ENCODE measurements at places on chromosomes 12 and 14. TPM values are rescaled to one million over a fixed set of nuclear protein-coding genes. Genes with fewer than 3 reads are reported as not detected.

GRCh38 chr14:37369425-37369824 lies 171.7 kb downstream of the MIPOL1 start:
- DNase-seq: no peak

DNA sequence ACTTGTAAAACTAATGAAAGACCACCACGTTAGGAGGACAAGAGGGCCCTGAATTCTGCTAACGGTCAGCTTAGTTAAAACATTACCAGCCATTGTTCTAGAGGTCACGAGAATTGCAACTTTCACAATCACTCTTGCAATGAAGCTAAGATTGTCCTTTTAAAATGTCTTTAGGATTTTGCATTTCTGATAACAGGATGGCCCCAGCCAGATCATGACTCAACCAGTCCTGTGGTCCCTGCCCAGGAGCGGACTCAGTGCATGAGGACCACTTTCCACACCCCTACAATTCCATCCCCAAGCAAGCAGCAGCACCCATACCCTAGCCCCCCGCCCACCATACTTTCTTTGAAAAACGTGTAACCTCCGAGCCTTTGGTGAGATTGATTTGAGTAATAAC lies 28.7 kb downstream of the HSP90AA1 start:
- DNase-seq: no peak

DNA sequence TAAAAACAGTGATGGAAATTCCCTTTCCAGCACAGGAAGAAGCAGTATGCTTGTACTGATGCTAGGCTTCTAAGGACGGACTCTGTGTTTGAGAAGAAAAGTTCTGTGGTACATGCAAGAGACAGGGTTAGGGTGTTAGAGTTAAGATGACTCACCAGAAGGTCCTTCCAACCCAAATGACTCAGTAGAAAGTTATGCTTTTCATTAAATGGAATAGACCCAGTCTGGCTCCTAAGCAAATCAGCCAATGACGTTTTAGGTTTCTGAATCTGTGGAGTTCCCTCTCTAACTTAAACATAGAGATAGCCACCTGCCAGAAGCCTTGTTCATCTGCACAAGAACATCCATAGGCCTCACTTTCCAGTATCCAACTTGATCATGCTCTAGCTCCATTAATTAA lies 5.7 kb downstream of the PTHLH start:
- no peak for DNase-seq

DNA sequence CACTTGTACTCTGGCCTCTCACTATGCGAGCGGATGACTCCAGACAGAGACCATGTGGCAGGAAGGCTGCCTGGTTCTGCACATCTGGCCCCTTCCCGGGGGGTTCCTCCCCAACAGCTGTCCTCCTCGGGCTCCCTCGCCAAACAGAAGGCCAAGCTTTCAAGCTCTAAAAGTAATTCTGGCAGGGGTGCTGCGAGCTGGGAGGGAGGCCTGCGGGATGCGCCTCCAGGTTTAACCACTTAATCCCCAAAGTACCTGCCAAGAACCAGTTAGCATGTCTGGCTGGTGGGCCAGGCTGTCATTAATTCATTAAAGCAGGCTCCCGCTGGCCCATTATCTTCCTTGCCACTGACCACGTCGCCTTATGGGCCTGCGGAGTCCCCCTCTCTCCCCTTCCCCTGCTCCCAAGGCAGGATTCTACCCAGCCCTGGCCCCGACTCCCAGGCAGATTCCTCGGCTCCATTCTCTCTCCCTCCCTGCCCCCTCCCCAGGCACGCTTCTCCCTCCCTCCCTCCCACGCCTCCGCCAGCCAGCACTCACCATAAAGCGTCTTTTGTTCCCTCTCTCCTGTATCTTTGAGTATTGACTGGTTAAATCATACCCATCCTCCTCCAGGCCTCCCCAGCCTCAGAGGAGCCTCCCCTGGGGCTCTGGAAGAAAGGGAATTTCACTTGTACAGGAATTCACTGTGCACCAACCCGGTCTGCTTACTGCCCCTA lies 4.9 kb downstream of the HRK start:
- no peak for DNase-seq

DNA sequence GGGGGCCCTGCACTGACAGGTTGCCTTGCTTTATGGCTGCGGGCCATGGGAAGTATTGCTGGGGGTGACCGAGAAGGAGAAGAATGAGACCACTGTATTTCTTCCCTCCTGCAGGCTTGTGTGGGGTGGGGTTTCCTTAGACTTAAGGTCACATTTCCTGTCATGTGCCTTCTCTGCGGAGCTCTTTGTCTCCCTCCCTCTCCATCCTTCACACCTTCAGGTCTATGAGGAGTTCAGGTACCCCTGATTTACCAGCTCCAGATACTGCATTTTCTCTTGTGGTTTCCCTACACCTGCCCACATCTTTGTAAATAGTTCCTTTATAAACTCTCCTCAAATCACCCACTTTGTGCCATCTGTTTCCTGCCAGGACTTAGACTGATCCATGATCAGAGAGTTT lies 3.6 kb downstream of the FNTB start:
- no peak for DNase-seq

DNA sequence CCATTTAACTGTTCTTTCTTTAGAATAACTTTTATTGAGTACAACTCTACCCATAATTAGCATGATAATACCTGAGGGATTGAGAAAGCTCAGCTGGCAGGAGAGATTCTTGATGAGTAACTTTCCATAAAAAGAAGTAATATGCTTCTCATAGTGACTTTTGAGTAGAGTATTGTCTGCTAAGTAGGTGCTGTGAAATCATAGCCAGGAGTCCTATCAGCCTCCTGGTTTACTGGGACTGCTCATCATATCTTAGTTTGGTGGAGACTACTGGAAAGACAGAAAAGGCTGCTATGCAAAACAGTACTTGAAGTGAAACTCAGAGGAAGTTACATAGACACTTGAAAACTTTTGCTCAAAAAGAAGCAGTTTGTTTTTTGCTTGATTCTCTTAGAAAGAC lies 113.3 kb upstream of the ATP2B1 start:
- DNase-seq: no peak

DNA sequence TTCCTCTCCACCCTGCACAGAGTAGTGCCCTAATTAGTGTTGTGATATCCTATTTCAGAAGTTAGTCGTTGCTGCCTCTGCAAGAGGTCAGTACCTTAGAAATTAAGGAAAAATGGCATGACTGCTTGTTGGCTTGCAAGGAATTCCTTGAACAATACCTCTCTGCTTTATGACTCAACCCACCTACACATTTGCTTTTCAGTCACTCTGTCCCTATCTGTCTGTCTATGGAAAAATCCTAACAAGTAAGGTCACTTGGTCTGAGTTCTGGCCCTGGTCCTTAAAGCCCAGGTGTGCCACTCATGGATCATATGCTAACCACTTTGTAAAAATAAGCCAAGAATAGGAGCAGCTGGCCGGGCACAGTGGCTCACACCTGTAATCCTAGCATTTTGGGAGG lies 116.4 kb upstream of the ATF1 start:
- DNase-seq: no peak

GRCh38 chr12:52442600-52443061 lies 8.5 kb upstream of the KRT75 start:
- DNase-seq: no peak

DNA sequence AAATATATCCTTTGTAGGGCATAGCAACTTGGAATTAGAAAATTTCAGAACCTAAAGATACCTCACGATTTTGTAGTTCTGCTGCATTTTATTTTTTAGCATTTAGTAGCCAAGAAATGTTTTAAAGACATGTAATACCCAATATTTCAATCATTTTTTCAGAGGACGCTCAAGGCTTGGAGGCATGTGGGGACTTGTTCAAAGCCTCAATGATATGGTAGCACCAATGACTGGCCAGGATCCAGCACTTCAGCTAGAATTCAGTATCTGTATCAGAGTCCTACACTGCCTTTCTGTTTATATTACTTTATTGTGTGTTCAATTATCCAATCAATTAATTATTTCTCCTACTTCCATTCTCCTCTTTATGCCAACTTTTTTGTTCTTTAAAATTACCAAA lies 154.8 kb upstream of the NEDD1 start:
- no peak for DNase-seq

- DNase-seq: no peak
Measured at GRCh38 chr12:118711185-118711584, 270.2 kb upstream of the SRRM4 start.

DNA sequence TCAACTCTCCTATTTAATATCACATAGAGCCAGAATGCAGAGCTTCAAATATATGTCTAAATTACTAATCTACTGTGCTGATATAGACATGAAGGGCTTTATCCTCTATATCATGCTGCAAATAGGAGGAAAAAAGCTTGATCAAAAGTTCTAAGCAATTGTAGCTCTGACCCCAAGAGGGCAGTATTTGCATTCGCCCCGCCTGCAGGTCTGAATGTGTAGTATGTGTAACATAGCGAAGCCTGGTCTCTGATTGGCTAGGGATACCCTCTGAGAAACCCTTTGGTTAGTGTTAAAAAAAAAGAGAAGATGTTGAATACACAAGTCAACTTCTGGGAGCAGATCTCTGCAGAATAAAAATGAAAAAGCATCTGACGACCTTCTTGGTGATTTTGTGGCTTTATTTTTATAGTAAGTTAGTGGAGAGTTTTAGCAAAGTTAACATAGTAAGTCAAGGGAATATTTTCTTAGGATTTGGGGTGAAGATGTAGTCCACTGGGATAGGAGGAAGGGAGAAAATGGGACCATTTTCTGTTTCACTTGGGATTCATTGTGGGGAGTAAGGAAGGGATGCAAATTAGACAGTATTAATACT lies 151.6 kb upstream of the OR4E1 start:
- no peak for DNase-seq

- DNase-seq: no peak
Measured at GRCh38 chr12:32140877-32141276, 34.2 kb downstream of the BICD1 start.

GRCh38 chr14:22071006-22071405 lies 397.4 kb upstream of the OR4E1 start:
- DNase-seq: no peak

DNA sequence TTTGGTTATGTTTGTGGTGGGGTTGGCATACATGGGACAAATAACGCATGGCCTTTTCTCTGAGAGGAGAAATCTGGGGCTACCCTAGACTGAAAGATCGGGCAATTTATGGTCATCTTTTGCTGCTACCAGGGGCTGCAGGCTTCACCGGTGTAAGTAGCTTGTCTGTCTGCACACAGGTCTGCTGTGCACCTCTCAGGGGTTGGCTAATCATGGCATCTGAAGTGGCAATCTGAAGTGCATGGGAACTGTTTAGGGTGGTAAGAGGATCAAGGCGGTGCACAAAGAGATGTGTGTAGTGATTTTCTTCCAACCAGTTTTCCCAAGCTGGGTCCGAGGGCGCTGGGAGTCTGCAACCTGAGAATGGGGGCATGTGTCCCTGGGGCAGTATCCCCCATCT lies 141.3 kb downstream of the EMP1 start:
- no peak for DNase-seq

DNA sequence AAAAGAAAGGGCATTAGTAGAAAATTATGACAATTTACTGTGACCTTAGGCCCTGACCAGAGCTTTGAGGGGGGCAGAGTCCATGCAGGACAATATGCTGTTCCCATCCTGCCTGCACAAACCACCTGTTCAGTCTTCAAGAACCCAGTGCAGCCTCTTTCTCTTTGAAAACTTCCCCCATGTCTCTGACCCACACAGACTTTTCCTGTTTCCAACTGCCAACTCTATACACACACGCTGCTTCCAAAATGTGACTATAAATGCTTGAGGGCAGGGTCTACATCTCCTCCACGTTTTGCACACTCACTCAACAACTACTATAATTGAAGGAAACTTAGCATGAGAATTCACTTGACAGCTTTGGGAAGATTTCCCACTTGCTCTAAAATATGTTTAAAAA lies 36.6 kb upstream of the SYCP3 start:
- no peak for DNase-seq

GRCh38 chr12:110908377-110909152 lies 11.8 kb downstream of the MYL2 start:
- no peak for DNase-seq

- DNase-seq: no peak
Measured at GRCh38 chr12:75635606-75636444, 124.4 kb upstream of the KRR1 start.

GRCh38 chr12:76552343-76552938 lies 7.1 kb downstream of the OSBPL8 start:
- no peak for DNase-seq

DNA sequence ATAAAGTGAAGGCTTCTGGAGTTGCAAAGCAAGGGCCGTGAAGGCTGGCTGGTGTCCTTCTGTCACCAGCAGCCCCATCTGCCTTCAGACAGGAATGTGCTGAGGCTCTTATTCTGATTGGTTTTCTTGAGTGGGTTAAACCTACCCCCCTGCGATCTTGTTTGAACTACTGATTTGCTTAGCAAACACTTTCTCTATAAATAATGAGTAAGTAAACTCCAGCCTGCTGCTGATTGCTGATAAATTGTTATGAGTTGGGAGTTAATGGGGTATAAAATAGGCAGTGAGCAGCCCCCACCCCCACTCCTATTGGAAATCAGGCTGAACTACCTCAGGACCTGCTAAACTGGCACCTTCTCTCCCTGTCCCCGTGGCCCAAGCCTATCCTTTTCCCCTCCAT lies 146.1 kb upstream of the NOS1 start:
- DNase-seq: no peak

GRCh38 chr12:102408487-102409297 lies 71.7 kb downstream of the IGF1 start:
- no peak for DNase-seq

- DNase-seq: no peak
Measured at GRCh38 chr12:103810111-103810510, 30.9 kb downstream of the NT5DC3 start.

DNA sequence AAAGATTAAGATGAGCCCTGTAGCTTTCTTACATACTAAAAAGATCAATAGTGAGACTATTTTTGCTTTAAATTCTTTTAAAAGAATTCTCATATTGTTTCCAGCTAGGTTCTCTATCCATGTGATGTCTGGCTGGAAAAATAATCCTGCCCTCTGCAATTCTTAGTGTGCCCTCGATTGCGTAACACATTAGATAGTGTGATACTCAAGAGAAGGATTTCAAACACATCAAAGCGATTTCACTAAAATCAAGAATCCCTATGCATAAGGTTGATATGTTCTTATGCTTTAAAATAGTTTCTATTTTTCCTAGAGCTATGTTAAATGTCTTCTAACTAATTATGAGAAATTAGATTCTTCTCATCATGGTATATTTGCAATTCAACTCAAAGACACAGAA lies 127.3 kb upstream of the PLEKHA5 start:
- no peak for DNase-seq

DNA sequence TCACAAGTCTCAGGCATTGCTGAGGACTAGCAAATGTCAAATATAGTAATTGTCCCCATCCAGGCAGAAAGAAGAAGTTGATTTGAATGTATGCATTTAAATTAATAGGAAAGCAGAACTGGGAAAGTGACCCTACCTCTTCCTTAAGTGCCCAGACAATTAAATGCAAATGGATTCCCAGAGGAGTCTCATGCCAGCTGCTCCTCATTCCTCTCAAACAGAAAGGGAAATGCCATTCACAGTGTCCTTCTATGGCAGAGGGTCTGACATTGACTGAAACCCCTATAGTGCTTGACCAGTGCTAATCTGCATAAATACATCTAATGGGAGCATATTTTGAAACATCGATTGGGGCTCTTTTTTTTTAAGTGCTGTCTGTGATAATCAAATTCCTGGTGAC lies 292.4 kb upstream of the SEL1L start:
- DNase-seq: no peak

The KRT79 gene
- total RNA-seq: 1.7 TPM

The CCDC184 gene
- 1.2 TPM for total RNA-seq

The TBX5 gene
- total RNA-seq: not detected

The NGB gene
- total RNA-seq: 1.7 TPM

The ARHGAP9 gene
- total RNA-seq: 28.7 TPM

The TCTN1 gene
- 31.4 TPM for total RNA-seq

The SERPINA10 gene
- total RNA-seq: not detected

The MGAT4C gene
- 0.25 TPM for total RNA-seq

The IL22 gene
- not detected for total RNA-seq

The THTPA gene
- 15.0 TPM for total RNA-seq

The CD69 gene
- total RNA-seq: 28.5 TPM

The KLRC3 gene
- total RNA-seq: not detected

The PPM1H gene
- 0.49 TPM for total RNA-seq

Data from vagina (tissue), 2 donors.